ENCODE measurements at places on chromosomes 1 and 21.

GRCh38 chr1:200381256-200381984 lies 28.4 kb downstream of the ZNF281 start:
- DNase-seq, result no peak

DNA sequence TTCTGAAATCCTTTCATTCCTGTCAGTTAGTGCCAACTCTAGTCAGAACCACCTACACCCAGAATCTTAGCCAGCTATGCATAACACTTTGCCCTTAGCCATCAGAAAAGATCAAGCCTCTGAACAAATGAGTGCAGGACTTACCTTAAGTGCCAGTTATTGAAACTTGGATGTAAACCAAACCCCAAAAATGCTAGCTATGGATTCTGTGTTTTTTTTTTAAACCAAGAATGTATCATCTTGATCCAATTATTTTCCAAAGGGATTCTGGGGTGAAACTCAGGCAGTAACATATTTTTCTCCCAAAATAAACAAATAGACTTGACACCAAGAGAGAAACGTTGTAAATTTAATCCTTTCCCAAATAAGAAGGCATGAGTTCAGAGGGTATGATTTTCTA lies 538.6 kb upstream of the ADAMTS5 start:
- no peak for DNase-seq

DNA sequence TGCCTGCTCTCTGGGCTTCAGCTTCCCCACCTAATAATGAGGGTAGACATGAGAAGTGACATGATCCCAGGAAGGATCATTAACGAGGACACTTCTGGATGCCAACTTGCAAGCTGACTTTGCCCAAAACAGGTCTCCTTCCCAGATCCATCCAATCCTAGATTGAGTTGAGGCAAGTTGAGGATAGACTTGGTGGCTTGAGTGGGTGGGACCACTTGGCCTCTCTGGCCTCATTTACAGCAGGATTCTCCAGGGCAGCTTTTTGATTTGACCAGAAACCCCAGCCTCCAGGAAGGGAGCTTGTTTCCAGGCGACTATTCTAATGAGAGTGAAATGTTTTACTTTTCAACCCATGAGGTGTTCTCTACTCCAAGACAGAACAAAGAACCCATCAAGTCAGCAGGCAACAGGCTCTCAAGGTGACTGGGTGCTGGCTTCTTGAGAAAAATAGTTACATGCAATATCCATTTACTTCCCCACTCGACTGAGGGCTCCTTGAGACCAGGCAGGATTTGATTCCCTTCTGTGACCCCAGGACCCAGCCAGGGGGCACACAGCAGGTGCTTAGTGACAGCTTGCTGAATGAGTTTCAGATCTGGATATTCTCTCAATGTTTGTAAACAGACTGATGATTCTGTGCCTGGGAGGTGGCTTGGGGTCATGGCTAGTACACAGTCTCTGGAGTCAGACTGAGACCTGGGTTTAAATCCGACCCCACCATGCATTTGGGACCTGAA lies 128.2 kb downstream of the DMRTB1 start:
- DNase-seq, result no peak

- peak; percentile 8 for DNase-seq
Measured at GRCh38 chr1:235888119-235888643, 21.5 kb upstream of the LYST start.

DNA sequence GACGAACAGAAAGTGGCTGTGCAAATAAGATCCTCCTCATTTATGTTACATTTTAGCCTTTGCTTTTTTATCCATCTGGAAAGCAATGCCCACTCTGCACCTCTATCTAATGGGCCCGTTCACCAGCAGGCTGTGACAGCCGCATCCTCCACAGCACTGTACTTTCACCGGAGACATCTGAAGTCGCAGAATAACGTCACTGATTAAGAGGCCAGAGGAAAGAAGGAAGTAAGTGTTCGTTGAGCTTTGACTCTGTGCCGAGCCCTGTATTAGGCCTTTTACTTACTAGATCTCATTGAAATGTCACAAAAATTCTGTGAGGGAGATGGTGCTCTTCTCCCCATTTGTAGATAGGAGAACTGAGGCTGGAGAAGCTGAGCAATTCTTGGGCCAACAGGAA lies 62.3 kb downstream of the KAZN start:
- DNase-seq, result no peak

- no peak for DNase-seq
Measured at GRCh38 chr1:84691122-84691783, 992 bp upstream of the SSX2IP start.

- no peak for DNase-seq
Measured at GRCh38 chr1:4083231-4084047, 183.4 kb upstream of the C1orf174 start.

GRCh38 chr1:2971609-2972008 lies 49.7 kb upstream of the ACTRT2 start:
- DNase-seq, result no peak

GRCh38 chr1:204563307-204563706 lies 47.1 kb downstream of the MDM4 start:
- DNase-seq, result no peak

- no peak for DNase-seq
Measured at GRCh38 chr1:22709891-22710700, 543 bp upstream of the EPHB2 start.

DNA sequence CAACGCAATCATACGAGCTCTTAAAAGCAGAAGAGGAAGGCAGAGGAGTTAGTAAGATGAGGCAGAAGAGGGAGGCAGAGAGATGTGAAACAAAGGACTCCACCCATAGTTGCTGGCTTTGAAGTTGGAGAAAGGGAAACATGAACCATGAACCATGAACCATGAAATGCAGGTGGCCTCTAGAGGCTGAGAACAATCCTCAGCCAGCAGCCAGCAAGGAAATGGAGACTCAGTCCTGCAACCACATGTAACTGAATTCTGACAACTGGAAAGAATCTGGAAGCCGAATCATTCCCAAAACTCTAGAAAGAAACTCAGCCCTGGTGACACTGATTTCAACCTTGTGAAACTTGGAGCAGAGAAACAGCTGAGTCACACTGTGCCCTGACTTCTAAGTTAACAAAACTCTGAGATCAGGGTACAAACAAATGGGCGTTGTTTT lies 10.1 kb downstream of the DIPK1A start:
- no peak for DNase-seq

DNA sequence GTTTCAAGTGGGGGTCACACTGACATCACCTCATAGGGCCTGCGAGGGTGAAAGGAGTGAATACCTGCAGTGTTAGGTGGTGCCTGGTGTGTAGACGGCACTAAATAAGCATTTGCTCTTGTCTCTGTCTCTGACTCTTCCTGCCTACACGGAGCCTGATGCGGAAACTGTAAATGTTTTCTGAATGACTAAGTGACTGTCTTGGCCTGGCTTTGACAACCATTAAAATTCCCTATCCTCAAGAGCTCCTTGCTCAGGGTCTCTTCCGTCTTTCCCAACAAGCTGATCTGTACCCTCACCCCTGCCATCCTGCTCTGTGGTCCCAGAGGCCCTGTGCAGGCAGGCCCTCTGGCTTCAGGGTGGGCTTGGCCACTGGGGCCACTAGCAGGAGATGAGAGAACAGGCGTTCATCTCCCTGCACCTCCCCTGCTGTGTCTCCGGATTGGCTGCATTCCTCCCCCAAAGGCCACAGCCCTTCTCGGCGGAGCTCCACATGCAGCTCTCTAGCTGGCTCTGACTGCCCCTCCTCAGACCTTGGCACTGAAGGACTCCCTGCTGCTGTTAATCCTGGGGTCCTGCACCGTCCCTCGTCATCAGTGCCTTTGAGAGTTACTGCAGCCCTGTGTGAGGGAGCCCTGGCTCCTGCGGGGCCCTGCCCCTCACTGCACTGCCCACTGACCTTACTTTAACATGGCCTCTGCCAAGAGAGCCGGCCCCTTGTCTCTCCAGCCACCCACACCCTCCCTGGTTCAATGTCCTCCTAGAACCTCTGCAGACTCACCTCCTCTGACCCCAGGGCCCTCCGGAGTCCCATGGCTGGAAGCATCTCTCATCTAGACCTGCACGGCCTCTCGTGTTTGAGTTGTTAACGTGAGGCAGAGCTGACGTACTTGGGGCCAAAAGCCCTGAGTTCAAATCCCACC lies 211.1 kb downstream of the MATN1 start:
- DNase-seq, result no peak

- DNase-seq, result no peak
Measured at GRCh38 chr1:19421365-19421764, 64.0 kb downstream of the CAPZB start.

- no peak for DNase-seq
Measured at GRCh38 chr1:110779636-110780035, 93.3 kb upstream of the CD53 start.

- DNase-seq, result no peak
Measured at GRCh38 chr1:67721650-67722291, 36.8 kb downstream of the GADD45A start.

DNA sequence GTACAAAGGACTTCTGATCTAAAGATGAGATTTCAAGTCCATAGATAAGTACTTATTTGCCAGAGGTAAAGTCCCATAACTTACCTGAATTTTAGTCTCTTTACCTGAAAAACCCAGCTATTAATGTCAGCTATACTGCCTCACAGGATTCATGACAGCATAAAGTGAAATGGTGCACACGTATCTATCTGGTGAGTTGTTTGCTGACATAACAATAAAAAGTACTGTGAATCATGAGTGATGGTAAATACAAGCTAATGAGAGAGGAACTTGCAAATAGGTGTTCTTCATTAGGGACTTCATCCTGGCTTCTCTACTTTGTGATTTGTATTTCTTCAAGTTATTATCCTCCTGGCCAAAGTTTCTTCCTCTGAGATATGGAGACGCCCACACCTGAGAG lies 225.1 kb upstream of the C8B start:
- no peak for DNase-seq

DNA sequence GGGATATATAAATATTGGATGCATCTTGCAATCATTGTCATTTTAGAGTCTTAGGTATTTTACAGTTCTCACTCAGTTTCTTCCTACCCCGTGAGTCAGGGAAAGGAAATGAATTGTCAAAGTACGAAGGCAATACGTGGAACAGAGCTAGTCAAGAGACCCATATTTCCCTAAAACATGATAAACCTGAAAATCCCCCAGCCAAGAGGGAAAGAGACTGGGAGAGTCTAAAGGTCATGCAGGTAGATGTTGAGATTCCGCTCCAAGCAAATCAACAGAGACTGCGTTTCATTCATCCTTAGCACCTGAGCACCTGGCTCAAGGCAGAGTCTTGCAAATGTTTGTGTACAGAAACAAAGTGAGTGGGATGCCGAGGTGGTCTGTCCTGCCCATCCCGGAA lies 58.0 kb downstream of the SH3GLB1 start:
- no peak for DNase-seq

Measured in activated naive CD4-positive, alpha-beta T cell (primary cell).